ENCODE measurements at places on chromosomes 6 and 20.

- no peak for DNase-seq
Observed at GRCh38 chr6:128606611-128607010, 86.2 kb upstream of the PTPRK start.

GRCh38 chr6:52927451-52927850 lies 18.0 kb upstream of the GSTA3 start:
- DNase-seq, result no peak

GRCh38 chr6:144856622-144857021 lies 571.5 kb downstream of the UTRN start:
- no peak for DNase-seq

DNA sequence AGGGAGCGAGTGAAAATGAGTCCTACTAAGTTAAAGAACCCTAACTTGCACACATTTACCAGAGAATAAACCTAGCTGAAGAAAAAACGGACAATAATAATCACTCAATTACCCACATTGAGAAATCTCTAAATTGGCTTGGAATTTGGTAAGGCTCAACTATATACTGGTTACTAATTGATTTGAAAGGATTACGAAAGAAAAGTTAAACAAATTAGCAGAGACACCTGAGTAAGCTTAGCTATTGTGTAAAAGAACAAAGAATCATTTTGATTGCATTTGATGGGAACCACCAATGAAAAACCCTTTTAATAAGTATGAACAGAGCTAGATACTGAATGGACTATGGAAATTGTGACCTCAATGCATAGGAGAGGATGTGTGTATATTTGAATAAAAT lies 118.6 kb upstream of the ADGRF1 start:
- DNase-seq, result no peak

- no peak for DNase-seq
Observed at GRCh38 chr20:17394411-17394810, 136.8 kb downstream of the BFSP1 start.

DNA sequence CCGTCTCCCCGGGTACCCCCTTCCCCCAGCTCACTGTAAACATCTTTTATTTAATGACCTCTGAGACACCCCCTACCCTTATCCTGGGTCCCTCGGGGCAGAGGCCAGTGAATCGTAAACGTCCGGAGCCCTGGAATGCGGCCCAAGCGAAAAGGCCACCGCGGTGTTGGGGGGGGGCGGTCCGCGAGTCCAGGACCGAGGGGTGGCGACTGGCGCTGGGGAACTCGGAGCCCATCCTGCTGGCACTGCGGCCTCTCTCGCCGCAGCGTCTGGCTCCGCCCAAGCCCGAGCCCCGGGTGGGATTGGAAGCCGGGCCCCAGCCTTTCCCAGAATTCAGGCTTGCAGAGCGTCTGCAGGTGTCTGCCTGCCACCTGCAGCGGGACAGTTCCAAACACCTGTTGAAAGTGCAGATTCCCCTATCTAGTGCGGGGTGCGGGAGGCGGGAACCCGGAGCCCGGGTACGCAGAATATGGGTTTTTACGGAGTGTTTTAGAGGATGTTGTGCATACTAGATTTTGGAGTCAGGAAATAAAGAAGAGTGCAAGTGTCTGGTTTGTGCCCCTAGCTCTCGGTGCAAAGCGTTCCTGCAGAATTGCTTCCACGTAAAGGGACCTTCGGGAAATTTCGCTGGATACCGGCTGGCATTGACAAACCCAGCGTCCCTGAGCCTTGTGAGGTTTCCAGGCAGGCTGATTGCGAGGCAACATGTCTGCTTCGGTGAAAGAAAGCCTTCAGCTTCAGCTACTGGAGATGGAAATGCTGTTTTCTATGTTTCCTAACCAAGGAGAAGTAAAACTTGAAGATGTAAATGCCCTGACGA lies 800 bp downstream of the RWDD2A start:
- no peak for DNase-seq

DNA sequence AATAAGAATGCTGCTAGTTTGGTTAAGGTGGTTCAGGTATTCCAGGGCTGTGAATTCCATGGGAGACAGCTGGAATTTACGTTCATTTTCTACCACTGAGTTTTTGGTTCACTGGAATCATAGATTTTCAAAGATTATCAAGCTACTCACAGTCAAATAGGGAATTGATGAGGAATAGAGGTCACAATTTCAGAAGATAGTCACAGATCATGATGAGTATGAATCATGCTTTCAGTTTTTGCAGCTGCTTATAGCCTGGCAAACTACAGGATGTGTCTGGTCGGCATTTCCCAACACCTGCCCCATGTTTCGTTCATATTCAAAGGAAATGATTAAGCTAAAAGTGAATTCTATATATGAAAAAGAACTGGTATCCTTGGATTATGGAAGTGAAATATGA lies 58.7 kb downstream of the BCKDHB start:
- DNase-seq, result no peak

GRCh38 chr20:20369250-20370093 lies 1.6 kb downstream of the INSM1 start:
- no peak for DNase-seq

- DNase-seq, result no peak
Observed at GRCh38 chr6:167233490-167233889, 57.6 kb upstream of the UNC93A start.

GRCh38 chr6:39964094-39964493 lies 29.8 kb upstream of the MOCS1 start:
- no peak for DNase-seq

DNA sequence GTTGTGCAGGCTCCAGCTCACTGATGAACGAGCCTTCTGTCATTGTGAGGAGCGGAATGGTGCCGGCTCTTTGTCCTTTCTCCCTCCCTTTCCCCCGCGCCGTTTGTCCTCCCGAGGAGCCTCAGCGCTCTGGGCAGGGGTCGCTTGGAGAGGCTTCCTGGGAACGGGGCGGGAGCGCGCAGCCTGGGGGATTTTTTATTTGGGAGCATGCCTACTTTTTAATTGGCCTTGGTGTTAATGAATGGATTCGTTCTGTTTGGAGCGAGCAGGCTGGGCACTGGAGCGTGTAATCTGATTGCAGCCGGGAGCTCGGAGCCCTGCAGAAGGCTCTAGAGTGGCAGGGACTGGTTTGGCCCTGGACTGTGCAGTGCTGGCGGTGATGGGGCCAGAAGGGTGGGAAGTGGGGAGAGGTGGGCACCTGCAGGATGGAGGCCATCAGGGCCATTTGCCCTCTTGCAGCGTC lies 118.8 kb downstream of the CDH4 start:
- no peak for DNase-seq

DNA sequence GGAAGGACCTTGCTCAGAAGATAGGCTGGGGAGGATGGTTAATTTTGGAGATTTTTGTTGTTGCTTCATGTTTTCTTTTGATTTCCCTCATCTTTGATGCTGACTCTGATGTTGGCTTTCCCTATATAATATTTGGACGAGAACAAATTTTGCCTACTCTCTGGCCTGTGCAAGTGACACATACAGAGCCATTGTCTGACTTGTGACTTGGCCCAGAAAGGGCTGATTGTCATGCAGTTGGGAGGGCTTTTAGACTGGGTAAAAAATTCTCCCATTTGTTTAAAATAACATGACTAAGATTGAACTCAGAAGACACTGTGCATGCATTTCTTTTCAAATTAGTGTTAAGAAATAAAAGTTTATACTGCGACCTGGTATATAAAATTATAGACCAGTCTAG lies 98.6 kb upstream of the SUPT3H start:
- no peak for DNase-seq

DNA sequence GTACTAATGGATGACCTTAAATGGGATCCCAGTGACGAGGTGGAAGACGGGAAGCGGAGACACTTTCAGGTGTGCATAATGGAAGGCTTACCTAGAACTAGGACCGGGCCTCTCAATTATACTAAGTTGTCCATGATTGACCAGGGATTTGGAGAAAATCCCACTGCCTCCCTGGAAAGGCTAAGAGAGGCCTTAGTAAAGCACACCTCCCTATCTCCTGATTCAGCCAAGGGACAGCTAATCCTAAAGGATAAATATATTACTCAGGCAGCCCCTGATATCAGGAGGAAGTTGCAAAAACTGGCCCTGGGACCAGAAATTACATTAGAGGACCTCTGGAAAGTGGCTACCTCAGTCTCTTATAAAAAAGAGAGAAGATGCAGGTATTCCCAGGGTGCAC lies 93.2 kb downstream of the JARID2 start:
- DNase-seq, result no peak

- no peak for DNase-seq
Observed at GRCh38 chr6:331622-332521, 39.6 kb downstream of the DUSP22 start.

DNA sequence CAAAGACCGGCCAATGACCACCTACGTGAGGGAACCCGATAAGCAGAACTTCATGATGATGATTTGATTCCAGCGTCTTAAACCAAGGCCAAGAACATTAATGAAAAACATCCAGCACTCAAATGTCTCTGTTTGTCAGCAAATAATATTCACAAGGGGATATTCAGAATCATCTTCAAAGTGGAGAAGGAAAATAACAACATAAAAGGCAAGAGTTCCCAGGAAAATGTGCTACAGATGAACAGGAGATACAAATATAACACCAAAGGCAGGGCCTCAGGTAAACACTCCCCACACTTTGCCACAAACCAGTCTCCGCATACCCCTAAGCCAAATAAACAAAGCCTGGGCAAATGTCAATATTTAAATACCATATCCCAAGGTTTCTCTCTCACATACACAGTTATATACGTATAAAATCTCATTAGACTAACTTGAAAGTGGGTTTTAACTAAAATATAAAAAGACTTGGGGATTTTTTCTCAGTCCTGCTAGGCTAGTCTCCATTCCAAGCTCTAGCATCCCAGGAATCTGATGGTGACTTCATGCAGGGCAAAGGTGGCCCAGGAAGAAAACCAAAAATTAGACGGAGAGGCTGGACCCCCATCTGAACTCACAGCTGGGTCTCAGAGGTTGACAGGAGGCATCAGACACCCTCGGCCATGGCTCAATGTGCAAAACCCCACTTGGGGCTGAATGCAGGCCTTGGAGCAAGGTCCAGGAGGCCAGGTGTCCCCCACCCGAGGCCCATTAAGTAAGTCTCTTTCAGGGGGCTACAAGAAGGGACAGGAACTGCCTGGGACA lies 32.1 kb downstream of the TRAM2 start:
- DNase-seq, result no peak

- no peak for DNase-seq
Observed at GRCh38 chr20:6665621-6666355, 101.7 kb upstream of the BMP2 start.
